ENCODE measurements at places on chromosomes 12 and 14.

GRCh38 chr14:24935796-24936195, 114.2 kb downstream of the STXBP6 start:
- no peak for DNase-seq

DNA sequence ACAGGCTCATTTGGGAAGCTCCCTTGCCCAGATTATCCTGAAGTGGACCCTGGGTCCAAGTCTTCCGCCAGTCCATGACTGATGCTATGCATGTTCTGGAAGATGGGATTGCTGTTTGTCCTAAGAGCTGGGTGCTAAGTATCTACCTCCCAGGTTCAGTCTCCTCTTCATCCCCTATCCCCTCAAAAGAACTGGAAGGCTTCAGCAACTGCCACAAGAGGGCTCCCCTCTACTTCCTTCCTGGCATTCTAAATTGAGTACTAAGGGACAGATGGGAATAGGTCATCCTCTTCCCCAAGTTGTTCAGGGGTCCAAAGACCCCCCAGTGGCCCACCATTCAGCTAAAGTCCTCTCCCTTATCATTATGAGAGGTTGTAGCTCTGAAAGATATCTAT, 9.0 kb upstream of the FKBP11 start:
- DNase-seq = no peak

DNA sequence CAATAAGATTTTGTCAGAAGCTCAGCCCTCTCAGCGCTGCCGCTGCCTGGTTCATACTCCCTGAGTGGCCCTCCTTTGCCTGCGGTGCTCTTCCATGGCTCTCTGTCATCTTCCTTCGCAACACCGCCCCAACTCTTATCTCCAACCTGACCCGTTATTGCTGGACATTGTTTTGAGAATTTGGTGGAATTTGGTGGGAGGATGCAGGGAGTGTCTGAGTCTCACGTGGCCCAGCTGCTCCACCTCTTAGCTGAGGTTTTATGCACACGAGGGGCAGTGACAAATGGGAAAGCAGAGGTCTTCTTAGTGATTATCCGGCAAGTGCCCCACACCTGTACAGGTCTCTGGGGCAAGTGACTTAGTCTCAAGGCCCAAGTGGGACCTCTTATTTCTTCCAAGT, 97.5 kb upstream of the RPH3A start:
- DNase-seq = no peak

- no peak for DNase-seq
Measured at GRCh38 chr14:87081004-87081403, 912.0 kb downstream of the GALC start.

GRCh38 chr12:14167005-14167628, 185.7 kb upstream of the GRIN2B start:
- peak; percentile 21 for DNase-seq

DNA sequence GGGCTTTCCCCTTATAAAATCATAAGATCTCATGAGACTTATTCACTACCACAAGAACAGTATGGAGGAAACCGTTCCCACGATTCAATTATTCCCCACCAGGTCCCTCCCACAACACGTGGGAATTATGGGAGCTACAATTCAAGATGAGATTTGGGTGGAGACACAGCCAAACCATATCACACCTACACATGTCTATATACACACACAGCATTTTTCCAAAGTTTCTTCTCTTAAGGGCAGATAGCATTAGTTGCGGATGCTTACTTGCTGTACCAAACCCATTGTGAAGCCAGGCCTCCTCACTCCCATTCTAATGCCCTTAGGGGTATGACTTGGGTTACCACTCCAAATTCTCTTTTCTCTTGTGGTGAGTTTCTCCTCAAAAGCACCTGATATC, 104.1 kb upstream of the RAP1B start:
- no peak for DNase-seq

DNA sequence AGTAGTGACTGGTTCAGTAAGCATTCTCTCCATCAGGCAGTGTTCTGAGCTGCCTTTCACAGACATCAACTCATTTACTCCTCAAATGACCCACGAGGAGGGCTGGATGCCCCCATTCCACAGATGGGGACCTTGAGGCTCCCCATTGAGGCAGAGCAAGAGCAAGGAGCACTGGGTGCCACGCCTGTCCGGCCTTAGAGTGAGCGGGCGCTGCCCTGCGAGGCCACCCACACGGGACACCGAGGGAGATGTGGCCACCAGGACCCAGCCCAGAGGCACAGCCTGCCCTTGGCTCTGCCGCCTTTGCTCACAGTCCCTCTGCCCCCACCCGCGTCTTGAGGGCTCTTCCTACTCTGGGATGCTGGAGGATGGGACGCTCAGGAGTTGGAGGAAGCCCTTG, 3.0 kb downstream of the FBRSL1 start:
- DNase-seq = no peak

- DNase-seq = no peak
Measured at GRCh38 chr14:32497248-32497647, 168.2 kb downstream of the AKAP6 start.

DNA sequence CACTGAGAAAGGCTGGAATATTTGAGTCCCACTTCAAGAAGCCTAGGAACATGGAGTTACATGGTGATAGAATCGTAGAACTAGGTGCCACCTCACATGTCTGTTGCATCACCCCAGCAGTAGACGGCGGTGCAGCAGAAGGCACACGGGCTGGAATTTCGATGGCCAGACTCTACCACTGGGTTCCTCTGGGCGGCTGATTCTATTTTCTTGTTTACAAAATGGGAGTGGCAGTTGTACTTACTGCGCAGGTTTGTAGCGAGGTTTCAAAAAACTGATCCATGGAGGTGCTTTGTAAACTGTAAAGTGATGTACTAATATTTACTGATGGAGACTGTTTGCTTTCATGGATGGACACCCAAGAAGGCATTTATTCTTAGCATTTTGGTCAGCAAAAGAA, 45.7 kb downstream of the WDR20 start:
- peak; percentile 34 for DNase-seq

- DNase-seq = no peak
Measured at GRCh38 chr14:101960225-101960624, 4.1 kb upstream of the DYNC1H1 start.

GRCh38 chr12:59972905-59973304, 377.1 kb downstream of the SLC16A7 start:
- DNase-seq = no peak
